Eye (tissue), 1 donor: ENCODE measurements at places on chromosomes 7 and 10.

DNA sequence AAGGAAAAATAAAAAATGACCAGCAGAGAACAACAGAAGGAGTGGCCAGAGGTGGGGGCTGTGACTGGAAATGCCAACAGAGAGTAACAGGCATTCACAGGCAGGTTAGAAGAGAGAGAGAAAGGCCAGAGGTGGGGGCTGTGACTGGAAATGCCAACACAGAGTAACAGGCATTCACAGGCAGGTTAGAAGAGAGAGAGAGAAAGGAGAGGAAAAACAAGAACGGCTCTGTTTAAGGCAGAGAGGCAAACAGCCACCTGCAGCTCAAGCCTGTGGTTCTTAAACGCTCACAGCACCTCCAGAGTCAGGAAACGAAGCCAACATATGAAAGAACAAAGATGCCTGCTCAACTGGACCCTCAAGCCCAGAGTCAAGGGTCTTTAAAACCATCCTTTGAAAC is 39.5 kb upstream of the DGKI start:
- no peak for DNase-seq

GRCh38 chr10:102421507-102421756 is 796 bp downstream of the FBXL15 start:
- no peak for DNase-seq

GRCh38 chr7:51982653-51983052 is 666.0 kb upstream of the COBL start:
- no peak for DNase-seq

GRCh38 chr7:13850185-13850752 is 139.2 kb downstream of the ETV1 start:
- DNase-seq = peak; percentile 34

GRCh38 chr10:73368238-73368637 is 9.6 kb upstream of the CFAP70 start:
- no peak for DNase-seq

DNA sequence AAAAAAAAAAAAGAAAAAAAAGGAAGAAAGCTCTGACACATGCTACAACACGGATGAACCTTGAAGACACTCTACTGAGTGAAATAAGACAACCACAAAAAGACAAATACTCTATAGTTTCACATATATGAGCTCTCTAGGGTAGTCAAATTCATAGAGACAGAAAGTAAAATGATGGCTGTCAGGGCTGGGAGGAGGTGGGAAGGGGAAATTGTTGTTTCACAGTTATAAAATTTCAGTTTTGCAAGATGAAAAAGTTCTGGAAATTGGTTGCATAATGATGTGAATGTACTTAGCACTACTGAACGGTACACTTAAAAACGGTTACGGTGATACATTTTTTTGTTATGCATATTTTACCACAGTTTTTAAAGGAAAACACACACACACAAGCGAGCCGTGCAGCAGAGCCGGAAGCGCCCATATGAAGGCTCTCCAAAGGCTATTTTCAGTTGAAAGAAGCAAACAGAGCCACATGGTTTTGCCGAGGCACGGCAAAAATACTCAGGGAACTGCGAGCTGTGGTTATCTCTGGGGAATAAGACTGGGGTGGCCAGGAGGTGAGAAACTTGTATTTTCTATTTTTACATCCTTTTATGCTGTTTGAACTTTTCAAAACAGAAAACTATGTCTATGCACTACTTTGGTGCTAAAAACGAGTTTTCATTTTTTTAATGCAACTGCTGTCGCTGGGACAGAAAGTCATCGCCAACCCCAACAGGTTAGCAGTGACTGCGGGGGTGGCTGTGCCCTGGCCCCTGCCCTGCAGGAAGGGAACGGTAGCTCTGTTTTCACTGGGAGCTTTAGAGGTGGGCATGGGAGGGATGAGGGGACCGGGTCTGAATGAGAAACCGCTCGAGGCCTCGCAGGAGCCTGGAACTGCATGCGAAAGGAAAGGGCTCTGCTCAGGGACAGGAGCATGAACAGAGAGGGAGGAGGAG is 132.9 kb downstream of the OAT start:
- DNase-seq = no peak

GRCh38 chr7:79157281-79157680 is 296.2 kb downstream of the MAGI2 start:
- DNase-seq = no peak

- no peak for DNase-seq
These were observed 181.0 kb upstream of the TMEM106B start for GRCh38 chr7:12030116-12030515.

DNA sequence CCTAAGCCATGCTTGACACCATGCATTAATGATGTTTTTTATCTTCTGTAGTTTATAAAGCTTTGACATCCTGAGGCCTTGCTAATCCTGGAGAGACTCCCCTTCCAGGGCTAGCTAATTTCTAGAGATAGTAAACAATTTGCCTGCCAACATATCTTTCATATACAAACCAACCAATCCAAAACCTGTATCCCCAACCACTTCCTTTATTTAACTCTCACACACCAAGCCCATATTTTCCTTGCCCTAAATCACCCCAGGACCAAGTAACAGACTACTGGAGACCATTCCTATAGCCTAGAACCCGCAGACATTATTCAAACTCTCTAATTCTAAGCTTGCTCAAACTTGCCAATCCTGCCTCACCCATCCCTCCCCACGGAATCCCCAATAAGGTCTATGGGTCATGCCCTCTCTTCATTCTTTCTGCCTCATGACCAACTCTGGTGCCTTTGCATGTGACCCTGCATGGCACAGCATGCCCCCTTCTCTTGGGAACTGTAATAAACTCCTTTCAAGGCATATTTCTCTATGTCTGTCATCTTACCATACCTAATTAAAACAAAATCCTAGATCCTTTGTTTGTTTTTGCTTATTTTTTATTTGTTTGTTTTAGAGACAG is 116.6 kb upstream of the CACUL1 start:
- no peak for DNase-seq

- no peak for DNase-seq
These were observed 442 bp downstream of the CYP26C1 start for GRCh38 chr10:93060887-93061593.

- DNase-seq = no peak
These were observed 44.5 kb downstream of the HBP1 start for GRCh38 chr7:107213193-107213788.

- DNase-seq = peak; percentile 46
These were observed 29.0 kb upstream of the BMS1 start for GRCh38 chr10:42753507-42754154.

GRCh38 chr7:16034866-16035265 is 348.4 kb upstream of the MEOX2 start:
- DNase-seq = no peak

- DNase-seq = peak; percentile 77
These were observed 177.9 kb downstream of the RPS24 start for GRCh38 chr10:78211561-78212051.

DNA sequence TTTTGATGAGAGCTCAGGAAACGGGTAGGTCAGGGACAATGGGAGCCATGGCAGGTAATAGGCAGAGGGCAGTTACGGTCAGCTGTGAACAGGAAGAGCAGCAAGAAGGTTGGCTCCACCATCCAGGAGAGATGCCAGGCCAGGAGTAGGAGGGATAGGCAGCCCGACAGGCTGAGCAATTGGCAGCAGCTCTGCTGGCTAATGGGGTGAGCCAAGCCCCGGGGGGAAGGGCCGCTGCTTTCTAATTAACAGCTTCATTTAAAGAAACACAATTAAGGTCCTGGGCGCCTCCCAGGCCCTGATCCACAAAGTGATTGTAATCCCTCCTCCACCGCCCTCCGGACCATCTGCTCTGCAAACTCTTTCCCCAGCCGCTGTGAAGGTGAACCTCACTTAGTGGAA is 23.7 kb downstream of the SH2B2 start:
- DNase-seq = no peak

GRCh38 chr7:20152511-20152910 is 64.7 kb downstream of the MACC1 start:
- no peak for DNase-seq

DNA sequence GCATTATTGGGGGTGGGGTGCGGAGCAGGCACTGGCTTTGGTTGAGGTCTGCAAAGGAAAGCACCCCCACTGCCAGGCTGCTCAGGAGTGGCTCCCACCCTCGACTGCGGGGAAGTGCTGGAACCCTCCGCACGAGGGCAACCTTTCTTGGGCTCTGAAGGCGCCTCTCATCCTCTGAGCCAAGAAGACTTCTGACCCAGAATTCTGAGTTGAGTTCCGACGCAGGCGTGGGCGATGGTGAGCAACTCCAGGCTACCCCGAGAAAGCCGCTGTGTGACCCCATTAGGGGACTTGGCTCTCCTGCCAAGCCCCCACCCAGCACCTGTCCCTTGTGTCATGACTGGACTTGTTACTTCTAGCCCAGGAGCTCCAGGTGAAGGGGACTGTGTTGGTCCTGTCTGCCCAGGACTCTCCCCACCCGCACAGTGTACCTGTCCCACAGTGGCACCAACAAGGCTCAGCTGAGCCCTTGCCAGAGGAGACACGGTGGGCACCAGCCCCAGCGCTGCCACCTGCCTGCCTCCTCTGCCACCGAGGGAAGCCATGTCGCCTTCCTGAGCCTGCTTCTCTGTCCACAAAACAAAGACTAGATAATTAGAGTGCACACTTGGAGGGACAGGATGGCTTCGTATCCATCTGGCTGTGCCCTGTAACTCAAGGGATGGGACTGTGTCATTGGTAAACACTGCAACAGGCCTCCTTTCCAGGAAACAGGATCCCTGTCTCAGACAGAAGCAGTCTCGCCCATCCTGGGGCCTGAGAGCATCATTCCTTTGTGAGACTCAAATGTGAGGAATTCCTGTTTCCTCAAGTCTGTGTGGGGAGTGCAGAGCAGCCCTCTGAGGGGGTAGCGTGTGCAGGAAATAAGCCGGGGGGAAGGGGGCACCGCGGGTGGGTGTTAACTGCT is 128.8 kb downstream of the LHPP start:
- no peak for DNase-seq

GRCh38 chr10:119686465-119687191 is 35.4 kb downstream of the BAG3 start:
- DNase-seq = peak; percentile 87

DNA sequence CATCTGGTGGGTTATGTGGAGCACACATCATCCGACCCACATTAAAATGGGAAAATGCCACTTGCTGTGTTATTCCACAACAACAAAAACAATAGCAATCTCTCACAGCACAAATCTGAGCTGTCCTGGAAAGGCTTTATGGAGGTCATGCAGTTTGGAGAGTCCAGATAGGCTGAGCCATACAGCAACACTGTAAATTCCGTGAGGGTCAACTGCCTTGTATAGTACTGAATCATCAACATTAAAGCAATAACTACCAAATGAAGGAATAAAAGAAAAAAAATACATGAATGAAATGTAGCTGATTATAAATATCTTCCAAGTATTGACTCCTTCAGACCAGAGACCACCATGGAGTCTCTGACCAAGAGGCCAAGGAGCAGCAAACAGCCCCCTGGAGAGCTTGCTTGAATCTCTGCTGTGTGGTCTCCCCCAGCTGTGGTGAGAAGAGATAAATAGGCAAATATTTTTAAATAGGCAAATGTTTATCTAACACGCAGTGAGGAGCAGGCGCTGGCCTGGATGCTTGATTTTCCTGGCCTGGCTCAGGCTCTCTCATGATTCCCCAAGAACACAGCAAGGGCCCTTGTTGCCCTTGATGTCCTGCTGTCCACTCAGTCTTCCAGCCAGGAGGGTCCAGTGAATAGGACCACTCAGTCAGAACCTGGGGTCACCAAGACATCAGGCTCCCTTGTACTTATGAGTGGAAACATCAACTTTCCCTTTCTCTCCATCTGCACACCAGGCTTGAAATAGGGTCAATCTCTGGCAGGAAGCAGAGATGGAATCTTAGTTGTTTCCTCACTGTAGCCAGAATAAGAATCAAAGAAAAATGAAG is 1021.3 kb downstream of the XPNPEP1 start:
- no peak for DNase-seq

GRCh38 chr10:17643339-17643754 is 604 bp upstream of the STAM start:
- DNase-seq = no peak

DNA sequence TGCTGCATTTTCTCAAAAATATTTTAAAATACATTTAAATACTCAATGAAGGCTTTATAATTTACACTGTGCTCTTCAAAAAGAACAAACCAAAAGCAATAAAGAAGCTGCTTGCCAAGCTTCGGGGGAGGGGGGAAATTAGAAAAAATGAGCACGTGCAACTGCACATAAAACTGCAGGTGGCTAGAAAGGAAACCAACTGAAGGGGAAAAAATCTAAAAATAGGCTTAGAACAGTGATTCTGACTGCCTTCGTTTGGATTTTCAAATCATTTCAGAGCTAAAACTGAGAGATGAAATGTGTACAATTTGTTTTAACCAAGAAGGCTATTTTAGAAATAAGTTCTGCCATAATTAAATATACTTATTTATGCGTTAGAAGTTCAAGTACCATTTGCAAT is 61.4 kb downstream of the ABI1 start:
- DNase-seq = peak; percentile 8

DNA sequence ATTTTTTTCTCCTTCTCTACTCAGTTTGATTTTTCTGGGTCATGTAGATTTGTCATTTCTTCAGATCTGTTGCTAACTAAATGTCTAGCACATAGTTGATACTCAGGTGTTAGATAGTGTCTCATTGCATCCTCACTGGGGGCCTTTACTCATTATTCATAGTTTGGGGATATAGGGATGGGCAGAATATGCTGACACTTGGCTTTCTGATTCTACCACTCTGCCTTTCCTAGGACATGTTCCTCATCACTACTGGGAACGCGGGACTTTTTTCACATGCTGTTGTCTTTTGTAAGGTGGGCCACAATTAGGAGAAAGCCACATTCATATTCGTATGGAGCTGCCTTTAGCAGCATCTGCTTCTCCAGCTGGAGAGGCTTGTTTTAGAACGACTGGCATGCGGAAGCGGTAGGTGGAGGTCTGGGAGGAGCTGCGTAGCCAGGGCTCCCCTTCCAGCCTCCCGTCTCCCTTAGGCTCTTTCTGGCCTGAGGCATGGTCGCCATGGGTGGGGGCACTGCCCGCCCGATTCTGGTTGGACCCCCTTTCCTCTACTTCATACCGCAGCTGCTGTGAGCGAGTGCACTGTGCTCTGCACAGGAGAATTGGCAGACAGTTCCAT is 78.8 kb downstream of the SND1 start:
- no peak for DNase-seq

- no peak for DNase-seq
These were observed 171.1 kb downstream of the FAM107B start for GRCh38 chr10:14603534-14604102.

- DNase-seq = peak; percentile 8
These were observed 49.7 kb upstream of the NRF1 start for GRCh38 chr7:129561677-129562359.

DNA sequence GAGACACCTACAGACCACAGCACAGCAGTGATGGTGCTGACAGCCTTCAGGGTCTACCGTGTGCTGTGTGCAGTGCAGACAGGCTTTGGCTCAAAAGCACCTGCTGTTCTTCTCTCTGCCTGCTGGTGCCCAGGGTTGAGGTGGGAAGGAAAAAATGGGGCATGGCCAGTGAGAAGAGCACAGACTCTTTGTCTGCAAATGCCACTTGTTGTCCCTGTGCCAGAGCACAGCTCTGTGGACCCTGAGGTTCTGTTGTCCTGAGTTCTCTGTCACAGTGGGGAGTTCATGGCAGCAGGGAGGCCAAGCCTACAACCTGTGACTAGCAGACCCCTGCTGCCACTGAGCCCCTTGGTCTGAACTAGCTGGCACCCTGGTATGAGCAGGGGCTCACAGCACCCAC is 376.7 kb downstream of the GLRX3 start:
- DNase-seq = no peak
